ENCODE measurements at places on chromosomes 2 and 18.

DNA sequence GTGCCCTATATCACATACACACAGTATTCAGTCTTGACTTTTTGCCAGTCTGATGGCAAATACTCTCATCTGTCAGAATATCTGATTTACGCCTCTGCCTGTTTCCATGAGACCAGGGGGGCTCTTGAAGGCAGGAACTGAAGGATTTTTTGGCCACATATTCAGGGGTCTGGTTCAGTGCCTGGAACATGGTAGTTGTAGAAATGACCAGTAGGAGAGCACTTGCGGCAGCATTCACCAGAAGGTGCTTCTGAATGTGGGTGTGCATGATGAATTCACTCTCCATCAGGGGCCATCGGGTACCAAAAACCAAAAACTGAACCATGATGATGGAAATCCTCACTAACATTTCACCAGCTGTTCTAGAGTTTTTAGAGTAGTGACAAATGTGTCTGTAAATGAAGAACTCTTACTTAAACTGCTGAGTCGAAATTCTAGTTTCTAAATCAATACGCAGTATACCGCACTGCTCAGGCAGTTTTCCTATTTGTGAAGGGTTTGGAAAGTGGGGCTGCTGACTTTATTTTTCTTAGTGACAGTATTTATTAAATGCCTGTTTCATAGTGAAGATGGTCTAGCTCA lies 54.6 kb downstream of the MERTK start:
- DNase-seq, result no peak

DNA sequence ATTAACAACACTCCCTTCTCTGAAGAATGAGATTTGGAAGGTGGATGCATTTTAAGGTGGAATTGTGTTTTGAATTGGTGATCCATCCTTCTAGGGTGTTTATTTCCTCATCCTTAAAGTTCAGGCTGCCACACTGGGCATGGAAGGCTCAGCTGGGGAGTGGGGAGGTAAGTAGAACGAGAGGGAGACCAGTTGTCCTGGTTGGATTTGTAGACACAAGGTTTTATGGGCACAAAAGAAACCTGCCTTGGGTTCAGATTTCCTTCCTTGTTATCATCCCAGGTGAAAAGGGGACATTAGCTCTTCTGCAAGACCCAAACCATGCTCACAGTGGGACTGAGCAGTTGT lies 101.0 kb upstream of the SIX3 start:
- DNase-seq, result no peak

GRCh38 chr18:69874058-69874457 lies 73.6 kb downstream of the CD226 start:
- no peak for DNase-seq

DNA sequence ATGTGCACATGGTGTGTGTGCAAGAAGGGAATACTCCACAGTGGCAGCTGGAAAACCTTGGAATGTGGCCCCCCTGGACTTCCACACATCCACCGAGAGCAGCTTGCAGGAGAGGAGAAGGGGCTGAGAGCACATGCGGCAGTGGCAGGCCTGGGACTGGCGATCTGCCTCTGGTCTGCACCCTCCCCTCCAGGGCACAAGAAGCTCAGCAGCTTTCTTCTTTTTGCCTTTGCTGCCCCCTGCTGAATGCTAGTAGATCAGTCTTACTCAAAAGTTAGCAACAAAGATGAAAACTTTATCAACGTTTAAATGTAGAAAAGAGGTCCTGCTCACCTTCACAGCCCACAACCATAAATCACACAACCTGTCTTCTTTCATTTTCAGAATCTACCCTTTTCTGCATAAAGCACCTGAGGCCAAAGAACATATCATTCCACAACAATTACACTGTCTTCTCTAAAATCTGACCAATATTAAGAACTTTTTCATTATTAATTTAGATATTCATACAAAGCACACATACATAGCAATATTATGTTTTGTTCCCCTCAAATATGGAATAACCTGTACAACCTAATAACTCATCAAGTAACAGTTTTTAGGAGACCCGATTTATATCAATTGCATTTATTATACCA lies 34.6 kb downstream of the TGFBRAP1 start:
- no peak for DNase-seq

- DNase-seq, result no peak
These were observed 62.5 kb downstream of the GORASP2 start for GRCh38 chr2:170991398-170992182.

DNA sequence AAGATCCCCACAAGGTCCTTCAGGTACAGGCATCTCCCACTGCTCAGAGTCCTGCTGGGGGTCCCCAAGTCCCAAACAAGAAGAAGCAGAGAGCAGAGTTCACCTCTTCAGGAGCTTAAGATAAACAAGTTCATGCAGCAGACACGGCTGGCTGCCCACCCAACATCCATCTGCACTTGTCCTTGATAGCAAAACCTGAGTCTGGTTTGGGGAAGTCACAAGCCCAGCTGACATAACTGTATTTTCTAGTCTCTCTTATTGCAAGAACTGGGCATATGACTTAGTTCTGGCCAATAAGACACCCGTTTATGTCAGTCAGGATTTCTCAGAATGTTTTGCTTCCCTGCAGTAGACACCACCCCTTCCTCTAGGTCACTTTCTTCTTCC lies 31.8 kb downstream of the AFF3 start:
- no peak for DNase-seq

- DNase-seq, result no peak
These were observed 2108.8 kb upstream of the PIK3C3 start for GRCh38 chr18:39846265-39846664.

DNA sequence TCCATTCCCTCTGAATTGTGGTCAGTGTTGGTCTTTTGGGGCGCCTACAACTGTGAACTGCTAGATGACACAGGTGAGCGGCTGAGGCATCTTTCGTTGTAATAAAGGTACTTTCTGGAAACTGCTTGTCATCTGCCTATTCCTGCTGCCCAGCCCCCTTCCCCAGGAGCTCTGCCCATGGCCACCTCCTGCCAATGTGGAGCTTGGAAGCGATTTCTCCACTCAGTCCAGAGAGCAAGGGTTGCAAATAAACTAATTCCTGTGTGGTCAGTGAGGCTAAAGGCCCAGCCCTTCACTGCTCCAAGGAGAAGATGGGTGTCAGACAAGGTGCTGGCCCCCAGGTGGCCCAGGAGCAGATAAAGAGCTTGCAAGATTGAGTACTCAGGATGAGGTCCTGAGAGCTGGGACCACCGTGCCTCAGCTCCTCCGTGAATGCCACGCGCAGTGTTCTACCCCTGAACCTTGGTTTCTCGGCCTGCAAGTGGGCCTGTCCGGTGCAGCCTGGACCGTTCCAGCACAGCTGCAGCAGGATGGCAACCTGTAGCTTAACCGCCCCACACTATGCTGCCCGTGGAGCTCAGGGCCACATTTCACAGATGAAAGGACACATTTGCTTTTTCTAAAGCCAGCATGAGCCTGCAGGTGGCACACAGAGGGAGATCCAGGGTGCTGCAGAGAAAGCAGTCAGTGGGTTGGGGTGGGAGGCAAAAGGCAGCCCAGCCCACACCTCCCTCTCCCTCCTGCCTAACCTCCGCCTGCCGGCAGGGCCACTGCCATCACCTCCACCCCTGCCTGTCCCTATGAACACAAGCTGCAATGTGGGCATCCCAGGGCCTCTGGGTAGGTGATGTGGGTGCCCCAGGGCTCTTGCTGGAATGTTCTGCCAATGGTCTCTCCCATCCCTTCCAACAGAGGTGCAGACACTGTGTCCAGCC lies 78.7 kb upstream of the OTOF start:
- no peak for DNase-seq

GRCh38 chr2:1550076-1550475 lies 136.8 kb downstream of the TPO start:
- no peak for DNase-seq

DNA sequence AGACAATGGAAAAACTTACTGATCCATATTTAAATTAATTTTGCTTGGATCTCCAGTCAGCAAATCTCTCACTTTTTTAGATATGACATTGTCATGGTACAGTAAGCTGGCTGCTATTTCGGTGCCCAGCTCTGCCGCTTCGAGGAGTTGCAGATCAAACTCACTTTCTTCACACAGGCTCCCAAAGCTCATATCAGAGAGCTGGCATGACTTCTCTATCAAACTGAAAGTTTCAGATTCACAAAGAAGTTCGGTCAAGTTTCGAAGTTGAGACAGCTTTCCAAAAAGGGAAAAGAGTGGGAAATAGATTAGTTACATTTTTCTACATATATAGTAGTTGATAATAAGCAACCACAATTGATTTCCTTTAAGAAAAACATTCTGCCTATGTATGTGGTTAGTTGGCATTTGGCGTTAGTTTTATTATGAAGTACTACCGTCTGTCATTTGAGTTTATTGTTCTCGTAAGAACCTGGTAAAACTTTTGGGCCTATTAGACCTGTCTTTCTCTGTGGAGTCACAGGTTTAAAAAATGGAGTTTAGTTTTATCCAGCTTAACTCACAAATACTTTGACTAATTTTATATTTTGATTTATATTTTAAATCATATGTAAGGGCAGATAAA lies 118.8 kb downstream of the ABCA12 start:
- DNase-seq, result no peak

GRCh38 chr2:105068875-105069274 lies 31.0 kb downstream of the MRPS9 start:
- no peak for DNase-seq

DNA sequence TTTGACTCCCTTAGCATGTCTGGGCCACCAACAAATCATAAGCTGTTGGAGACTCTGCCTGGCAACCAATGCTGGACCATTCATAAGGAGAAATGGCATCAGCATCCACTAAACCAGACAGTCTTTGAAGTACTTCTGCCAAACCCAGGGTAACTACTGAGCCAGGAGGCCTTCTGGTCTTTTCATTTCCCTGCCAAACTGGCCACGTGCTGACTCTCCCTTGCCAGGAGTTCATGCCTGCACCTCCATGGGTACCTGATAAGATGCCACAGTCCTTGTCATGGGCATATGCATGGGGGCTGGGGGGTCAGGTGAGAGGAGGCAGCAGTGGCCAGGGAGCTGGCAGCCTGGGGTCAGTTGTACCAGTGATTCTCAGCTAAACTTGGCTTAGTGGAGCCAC lies 34.2 kb upstream of the DAPL1 start:
- no peak for DNase-seq

DNA sequence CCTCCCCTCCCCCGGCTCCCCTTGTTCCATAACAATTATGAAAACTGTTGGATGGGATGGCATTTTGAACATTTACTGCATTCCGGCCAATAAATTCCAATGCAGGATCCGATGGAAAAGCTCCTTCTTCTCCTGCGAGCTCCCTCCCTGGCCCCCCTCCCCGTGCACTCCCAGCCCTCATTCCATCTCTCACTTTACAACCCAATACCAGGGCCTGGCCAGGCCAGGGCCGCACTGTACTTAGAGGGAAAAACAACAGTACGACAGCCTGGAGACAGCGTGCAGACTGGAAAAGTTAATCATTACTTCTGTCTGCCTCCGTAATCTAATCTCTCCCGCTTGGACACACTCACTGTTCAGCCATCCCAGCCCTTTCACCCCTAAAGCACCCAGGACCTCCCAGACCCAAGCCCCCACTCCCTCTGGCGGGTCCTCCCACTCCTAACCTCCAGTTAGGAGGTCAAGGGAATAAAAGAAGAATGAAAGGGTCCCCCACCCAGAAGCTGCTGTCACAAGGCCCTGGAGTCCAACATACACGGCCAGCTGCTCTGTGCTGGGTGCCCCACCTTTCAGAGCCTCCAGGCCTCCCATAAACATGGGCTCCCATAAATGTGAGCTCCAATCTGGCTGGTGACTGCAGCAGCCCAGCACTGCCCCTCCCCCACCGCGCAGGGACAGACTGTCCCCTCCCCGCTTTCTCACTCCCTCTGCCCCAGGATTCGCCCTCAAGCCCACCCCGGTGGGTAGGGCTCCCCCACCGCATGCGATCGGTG lies 20.6 kb downstream of the SMAD7 start:
- DNase-seq, result no peak

DNA sequence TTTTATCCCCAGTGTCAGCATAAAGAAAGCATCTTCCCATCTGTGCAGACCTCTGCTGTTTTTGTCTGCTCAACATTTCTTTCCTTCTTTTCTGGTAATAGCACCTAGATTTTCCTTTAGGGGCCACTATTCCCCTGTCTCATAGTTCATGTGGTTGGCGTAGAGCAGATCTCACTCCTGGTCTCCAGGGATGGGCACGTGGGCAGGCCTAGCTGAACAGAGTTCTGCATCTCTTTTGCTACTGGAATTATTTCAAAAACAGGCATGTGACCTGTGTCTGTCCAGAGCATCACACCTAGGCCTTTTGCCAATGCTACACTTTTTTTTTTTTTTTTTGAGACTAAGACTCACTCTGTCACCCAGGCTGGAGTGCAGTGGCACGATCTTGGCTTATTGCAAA lies 17.7 kb upstream of the ICOS start:
- no peak for DNase-seq

- DNase-seq, result no peak
These were observed 195.3 kb upstream of the EPHA4 start for GRCh38 chr2:221767106-221768012.

GRCh38 chr18:49678440-49678839 lies 116.6 kb downstream of the LIPG start:
- DNase-seq, result no peak

GRCh38 chr2:147501968-147502367 lies 342.9 kb upstream of the ACVR2A start:
- no peak for DNase-seq

- no peak for DNase-seq
These were observed 51.5 kb upstream of the PHLPP1 start for GRCh38 chr18:62663731-62664336.

DNA sequence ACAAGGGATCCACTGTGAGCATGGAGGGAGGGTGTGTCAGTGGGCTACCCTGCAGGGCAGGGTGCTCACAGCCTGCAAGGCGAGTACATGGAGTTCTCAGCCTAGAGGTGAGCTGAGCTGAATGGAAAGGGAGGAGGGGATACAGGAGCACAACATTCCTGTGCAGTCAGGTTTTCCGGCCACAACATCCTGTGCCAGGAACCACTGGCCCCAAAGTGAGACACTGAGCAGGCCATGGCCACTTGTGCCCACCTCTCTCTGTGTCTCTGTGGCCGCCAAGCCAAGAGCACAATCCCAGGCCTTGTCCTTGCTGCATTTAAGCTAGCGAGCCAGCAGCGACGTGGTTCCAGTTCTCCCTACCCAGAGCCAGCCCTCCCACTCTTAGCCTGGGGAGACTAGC lies 6.1 kb downstream of the DOK1 start:
- DNase-seq, result no peak

DNA sequence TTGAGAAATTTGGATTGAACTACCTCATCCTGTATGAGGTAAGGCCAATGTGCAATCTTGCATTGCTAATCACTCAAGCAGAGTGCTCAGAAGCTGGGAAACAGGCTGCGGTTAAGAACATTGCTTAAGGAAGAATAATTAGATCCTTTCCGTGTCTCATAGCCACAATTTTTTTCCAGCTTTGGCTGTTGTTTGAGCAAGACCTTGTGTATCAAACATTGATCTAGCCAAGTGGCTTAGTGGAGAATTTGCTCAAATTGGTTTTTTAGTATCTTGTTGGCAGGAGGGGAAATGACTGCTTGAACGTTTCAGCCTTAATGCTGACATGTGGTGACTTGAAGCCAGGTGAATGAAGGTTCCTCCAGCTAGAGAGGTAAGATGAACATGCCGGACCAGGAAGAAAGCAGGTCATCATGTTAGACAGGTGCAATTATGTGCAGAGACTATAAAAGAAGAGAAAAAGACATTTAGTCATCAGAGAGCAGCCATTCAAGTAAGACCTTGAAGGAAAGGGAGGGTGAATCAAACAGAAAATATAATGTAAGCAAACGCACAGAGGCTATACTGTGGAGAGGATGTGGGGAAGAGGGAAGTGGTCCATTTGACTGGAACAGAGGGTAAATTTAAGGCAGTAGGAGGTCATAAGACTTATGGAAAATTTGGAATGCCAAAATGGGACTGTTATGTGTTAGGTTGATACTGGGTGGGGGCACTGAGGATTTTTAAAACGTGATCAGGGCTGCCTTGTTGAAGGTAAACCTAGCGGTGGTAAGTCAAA lies 98.9 kb upstream of the CYP1B1 start:
- DNase-seq, result no peak

- no peak for DNase-seq
These were observed 213.5 kb upstream of the PIEZO2 start for GRCh38 chr18:11362856-11363255.

Data from stimulated activated CD8-positive, alpha-beta memory T cell treated with anti-CD3 and anti-CD28 coated beads, Interleukin-15, amount 100 ng/mL, for 24 hours (primary cell).